NB4 (cell line): ENCODE measurements at places on chromosomes 5 and 9.
A peak's percentile ranks its signal among the peaks of the same experiment; 100 is the strongest.

DNA sequence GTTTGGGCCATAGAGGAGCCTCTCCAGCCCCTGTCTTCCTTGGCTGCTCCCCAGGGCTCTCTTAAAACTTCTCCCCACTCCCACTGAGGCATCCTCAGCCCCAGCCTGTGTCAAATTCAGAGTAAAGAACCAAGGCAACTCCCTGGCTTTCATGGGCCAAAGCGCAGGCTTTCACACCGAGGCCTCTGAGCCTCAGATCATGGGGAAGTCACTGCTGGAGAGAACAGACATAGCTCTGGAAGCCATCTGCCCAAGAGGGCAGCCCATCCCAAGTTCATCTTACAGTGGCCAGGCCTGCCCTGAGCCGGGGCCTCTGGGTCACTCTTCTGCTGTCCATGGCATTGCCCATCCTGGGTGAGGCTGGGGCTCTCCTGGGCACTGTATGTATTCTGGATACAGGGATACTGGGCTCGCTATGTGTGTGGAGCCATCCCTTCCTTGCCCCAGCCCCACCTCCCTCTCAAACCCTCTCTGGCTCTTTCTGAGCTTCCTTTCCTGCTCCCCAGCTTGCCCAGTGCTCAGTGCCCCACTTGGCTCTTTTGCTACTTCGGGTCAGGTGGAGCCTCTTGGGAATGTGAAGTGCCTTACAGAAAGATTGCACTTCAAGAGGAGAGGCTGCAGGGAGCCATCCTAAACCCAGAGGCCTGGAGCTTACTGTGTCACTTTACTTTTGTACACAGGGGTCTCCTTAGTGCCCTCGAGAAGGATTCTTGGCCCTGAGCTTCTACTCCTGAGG, 33.0 kb downstream of the TGFBI start:
- no peak for DNase-seq

GRCh38 chr5:31033295-31033694, 160.2 kb upstream of the CDH6 start:
- DNase-seq, result no peak

GRCh38 chr5:6758236-6758635, 45.0 kb downstream of the TENT4A start:
- DNase-seq, result no peak

DNA sequence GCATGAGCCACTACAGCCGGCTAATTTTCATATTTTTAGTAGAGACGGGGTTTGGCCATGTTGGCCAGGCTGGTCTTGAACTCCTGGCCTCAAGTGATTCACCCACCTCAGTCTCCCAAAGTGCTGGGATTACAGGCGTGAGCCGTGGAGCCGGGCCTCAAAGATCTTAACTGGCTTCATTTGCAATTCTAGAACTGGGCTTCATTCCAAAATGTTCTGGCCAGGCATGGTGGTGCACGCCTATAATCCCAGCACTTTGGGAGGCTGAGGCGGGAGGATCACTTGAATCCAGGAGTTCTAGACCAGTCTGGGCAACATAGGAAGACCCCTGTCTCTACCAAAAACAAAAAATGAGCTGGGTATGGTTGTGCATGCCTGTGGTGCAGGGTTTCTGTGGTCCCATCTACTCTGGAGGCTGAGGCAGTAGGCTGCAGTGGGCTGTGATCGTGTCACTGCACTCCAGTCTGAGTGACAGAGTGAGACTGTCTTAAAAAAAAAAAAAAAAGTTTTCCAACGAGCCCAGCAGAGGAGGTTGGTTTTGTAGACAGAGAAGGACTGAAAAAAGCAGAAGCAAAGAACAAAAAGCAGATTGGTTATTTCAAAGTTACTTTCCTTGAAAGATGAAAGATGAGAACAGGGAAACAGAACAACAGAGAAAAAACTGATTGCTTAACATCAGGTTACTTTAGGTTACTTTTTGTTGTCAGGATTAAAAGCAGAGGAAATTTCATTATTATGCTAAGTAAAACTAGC, 78.2 kb downstream of the ANKRD55 start:
- DNase-seq, result peak; percentile 32

DNA sequence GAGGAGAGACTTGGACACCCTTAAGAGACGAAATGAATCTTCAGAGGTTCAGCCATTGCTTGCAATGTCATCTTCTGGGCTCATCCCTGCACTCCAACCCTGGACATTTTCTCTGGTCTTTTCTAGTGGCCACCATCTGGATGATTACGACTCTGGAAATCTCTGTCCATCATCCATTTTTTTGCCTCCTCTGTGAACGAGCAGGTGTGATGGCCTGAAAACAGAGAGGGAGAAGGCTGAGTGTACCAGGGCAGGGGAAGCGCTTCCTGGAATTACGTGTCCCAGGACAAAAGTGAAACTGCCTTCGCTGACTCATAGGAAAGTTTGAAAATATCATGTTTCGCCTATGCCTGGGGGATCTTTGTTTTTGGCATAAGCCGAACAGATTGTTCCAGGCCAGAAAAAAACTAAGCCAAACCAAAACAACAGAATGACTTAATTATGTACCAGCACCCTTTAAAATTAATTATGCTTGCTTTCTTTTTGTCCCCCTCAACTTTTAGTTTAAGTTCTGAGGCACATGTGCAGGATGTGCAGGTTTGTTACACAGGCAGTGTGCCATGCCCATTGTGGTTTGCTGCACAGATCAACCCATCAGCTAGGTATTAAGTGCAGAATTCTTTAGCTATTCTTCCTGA, 31.9 kb downstream of the ANKRD33B start:
- no peak for DNase-seq

- peak; percentile 28 for DNase-seq
Observed at GRCh38 chr5:66553916-66554575, 42.1 kb upstream of the MAST4 start.

DNA sequence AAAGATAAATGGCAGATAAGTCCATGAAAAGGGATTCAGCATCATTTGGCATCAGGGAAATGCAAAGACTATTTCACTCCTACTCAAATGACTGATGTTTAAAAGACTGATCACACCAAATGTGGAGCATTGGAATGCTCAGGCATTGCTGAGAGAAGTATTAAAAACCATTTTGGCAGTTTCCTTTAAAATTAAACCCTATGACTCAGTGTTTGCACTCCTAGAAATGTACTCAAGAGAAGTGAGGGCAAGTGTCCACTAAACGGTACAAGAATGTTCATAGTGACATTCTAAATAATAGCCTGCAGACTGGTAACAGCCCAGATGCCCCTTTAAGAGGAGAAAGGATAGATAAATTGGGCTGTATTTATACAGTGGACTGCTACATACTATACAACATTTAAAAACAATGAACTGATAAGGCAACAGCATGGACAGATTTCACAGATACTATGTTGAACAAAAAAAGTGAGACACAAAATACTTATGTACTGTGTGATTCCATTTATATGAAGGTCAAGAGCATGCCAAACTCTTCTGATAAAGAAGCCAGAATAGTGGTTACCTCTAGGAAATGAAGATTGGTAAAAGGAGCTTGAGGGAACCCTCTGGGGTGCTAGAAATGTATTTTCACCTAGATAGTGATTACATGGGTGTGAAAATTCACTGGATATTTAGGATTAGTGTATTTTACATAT, 24.6 kb downstream of the APC start:
- no peak for DNase-seq

DNA sequence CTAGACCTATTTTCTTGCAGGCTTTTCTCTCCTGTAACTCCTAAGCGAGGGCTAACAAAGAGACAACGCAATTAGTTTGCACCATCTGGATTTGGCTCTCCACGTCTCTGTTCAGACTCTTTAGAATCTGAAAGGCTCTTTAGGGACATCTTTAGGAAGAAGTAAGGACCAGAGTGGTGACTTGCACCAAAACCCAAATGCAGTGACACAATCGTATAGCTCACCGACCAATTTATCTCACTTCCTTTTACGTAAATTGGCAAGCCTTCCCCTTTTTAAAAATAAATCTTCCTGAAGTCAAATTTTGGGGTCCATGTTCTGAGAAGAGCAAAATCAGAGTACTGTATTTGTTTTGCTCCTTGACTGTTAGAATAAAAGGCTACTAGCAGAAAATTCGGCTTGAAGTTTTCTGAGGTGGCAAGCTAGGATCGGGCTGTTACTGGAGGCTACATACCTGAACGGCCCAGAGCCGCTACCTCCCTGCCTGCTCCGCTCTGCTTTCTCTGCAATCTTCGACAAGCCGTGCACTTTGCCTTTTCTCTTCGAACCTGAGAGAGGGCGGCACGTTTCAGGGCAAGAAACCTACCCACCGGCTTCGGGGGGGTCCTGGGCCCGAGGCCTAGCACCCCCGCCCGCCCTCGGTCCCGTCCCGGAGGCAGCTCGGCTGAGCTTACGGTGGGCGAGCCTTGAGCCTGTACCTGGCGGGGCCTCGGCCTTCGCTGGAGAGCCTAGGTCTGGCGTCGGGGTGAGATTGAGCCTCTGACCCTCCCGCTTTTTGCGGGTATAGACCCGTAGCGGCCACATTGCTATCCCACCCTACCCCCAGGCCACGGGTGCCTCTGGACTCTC, 537 bp downstream of the MEIKIN start:
- DNase-seq, result peak; percentile 62

GRCh38 chr9:81377320-81377719, 312.0 kb downstream of the TLE1 start:
- DNase-seq, result no peak

DNA sequence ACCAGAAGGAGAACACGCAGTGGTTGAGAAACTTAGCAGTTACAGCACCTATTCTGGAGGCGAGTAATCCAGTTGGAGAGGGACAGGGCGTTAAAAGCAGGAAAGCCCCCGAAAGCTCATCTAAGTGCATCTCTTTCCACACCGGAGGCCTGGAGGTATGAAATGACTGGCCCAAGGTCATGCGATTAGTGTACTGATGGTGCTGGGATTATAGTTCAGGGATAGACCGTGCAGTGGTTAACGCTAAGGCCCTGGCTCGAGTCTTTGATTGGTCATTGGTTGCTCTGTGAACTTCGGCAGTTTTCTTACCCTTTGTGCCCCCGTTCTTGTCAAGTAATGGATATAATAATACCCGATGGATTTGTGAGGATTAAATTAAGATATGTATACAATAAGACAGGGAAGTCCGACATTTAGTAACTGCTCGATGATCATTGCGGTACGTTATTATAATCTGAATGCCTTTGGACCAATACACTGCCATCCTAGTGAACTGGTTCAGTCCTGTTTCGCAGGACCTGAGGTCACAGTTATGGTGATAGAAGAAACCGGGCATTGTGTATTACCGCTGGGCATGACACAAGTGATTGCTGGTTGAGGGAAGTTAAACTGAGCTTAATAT, 960 bp downstream of the CANX start:
- peak; percentile 59 for DNase-seq

GRCh38 chr9:33381231-33381791, 21.1 kb downstream of the AQP7 start:
- DNase-seq, result no peak

DNA sequence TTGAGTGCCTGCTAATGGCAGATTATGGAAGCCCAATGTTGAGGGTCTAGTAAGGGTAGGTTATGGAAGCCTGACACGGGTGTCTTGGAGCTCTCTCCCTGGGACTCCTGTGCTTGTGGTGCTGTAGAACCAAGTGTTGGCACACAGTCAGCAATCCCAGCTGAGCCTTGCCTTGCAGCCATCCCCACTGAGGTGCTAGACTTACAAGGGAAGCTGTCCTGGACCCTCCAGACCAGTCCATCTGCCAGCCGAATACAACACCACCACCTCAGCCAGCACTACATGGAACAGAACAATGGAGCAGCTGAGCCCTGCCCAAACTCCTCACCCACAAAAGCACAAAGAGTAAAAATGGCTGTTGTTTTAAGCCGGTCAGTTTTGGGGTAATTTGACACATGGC, 90.5 kb upstream of the DNAH5 start:
- DNase-seq, result no peak

- no peak for DNase-seq
Observed at GRCh38 chr9:126701813-126702140, 88.0 kb downstream of the LMX1B start.

DNA sequence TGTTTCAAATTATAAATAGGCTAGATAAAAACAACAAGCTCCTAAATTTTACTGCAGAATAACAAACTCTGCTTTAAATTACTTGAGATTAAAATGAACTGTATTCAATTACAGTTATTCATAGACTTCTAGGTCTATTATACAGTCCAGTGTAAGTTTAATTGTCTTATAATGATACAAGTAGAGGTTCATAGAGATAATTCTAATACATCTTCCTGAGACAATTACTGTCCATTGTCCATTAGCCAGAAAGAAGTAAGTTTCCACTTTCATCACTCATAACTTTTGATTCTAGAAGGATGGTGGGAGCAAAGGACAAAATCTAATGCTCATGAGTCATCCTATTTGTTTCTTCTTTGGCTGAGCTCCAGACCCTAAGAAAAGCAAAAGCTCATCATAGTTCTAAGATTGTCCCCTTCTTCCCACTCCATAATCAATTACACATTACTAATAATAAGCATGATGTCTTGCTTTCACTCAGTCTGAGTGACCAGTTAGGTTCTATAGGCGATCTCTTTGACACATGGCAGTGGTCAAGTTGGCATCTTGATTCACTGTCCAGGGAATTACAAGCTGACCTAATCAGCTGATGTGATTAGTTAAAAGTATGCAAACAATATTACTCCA, 502.5 kb upstream of the IZUMO3 start:
- DNase-seq, result no peak

DNA sequence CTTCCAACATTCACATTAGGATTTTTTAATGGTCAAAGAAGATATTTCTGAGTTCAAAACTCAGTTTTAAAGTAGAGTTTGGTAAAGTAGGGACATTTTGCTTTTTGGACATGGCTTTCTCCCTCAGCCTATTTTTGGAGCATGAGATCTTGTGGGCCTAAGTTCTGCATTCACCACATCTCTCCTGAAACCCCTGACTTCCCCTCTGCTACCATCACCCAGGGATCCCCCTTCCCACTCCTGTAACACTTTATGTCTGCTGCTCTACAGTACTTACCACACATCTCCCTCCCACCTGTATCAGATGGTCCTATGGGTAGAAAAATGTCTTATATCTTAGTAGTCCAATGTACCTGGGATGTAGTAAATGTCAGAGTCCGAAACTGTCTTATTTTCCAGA, 48.2 kb upstream of the JAK2 start:
- DNase-seq, result peak; percentile 39

DNA sequence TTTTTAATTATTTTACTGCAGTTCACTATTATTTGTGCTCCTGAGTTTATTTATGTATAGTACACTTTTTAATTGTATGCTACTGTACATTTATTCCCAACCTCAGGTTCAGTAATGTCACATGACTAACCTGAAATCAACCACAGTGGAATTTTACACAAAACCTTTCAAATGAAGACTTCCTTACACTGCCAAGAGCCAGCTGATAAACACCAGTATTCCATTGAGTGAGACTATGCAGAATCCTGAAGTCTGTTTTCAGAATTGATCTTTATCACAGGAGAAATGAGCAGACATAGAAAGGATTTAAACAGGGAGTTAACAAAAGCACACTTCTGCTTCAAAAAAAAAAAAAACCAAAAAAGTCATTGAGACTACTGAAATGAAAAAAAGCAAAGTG, 219.5 kb downstream of the PRR16 start:
- DNase-seq, result no peak

GRCh38 chr9:96327694-96328352, 25.8 kb upstream of the HSD17B3 start:
- peak; percentile 53 for DNase-seq

DNA sequence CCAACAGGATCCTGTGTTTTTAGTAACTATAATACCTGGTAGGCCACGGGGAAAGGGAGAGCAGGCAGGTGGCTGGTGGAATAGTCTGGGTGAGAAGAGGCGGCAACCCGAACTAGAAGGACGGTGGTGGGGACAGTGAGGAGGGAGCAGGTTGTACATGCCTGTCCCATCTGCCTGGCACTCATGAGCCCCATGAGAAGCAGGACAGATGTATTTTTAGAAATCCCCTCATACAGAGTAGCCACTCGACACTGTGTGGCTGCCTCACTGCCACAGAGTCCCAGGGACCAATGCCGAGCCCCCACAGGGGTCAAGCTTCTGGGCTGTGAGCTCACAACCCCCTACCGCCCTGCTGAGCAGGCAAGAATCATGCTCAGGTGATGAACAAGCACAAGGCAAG, 136.6 kb downstream of the SEC61B start:
- DNase-seq, result no peak
